ENCODE measurements at places on chromosomes 4 and X.

DNA sequence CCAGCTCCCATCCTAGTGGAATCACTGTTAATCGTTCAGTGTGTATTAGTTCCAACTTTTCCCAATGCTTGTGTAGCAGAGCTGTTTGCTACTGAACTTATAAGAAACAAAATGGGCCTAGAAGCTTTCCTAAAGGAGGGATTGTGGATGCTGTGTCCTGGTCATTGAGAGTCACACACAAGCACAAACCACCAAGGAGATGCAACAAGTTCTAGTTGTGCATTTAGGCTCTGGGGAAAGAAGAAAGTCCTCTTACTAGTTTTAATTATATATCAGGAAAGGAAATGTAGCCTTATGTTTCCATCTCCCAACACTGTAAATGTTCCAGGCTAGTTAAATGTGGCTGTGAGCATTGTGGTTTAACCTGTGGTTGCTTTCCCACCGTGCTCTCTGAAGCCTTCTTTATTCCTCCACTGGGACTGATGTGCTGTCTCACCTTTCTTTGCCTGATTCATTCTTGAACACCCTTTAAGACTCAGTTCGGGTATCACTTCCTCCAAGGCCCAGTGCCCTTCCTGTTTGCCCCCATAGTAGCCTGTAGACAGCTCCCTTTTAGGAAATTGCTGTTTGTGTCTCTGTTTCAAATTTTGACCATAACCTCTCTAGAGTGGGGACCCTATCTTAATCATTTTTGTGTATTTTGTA, 34.3 kb downstream of the ATP10D start:
- no peak for DNase-seq

DNA sequence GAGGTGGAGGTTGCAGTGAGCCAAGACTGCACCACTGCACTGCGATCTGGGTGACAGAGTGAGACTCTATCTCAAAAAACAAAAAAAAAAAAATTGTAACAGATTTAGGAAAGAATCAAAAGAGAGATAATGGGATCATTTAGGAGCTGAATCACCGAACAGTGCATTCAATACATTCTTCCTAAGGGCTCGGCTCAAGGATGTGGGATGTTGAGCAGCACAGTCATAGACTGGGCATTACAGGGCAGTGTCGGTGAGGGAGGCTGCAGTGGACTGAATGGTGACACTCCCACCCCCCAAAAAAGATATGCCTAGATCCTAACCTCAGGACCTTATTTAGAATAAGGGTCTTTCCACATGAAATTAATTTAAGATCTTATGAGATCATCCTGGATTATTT, 70.0 kb downstream of the EVC2 start:
- DNase-seq, result no peak

GRCh38 chr4:122836941-122837340, 10.3 kb downstream of the FGF2 start:
- DNase-seq, result no peak

- no peak for DNase-seq
Observed at GRCh38 chr4:165440415-165441158, 61.8 kb downstream of the CPE start.

GRCh38 chrX:33725535-33726210, 406.4 kb downstream of the FAM47A start:
- no peak for DNase-seq

DNA sequence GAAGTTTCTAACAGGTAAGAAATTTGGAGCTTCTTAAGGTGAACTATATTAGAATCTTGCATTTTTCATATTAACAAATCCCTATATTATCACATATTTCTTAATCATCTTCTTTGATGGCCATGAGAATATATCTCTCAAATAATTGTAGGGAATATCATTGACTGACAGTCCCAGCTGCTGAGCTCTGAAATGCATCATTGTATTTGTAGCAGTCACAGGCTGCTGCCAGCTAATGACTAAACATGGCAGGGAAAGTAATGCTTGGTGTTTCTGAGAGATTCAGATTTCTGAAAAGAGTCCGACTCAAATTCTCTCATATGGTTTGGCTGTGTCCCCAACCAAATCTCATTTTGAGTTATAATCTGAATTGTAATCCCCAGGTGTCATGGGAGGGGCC, 171.9 kb downstream of the TRAM1L1 start:
- DNase-seq, result no peak

DNA sequence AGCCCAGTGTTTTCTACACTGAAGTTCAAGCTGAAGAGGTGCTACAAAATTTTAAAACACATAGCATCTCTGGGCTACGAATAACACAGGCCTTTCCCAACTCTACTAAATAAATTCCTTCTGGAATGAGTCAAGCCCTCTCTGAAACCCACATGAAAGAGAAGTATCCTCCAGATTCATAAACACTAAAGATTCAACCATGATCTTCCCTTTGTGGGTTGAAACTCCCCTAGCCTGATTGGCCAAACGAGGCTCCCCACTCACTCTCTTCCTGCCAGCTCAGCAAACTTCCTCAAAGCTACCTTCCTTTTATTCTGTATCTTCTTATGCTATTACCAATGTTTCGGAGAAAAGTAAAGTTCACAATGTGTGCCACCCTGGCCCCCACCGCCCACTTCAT, 95.4 kb downstream of the NKX6-1 start:
- DNase-seq, result no peak

DNA sequence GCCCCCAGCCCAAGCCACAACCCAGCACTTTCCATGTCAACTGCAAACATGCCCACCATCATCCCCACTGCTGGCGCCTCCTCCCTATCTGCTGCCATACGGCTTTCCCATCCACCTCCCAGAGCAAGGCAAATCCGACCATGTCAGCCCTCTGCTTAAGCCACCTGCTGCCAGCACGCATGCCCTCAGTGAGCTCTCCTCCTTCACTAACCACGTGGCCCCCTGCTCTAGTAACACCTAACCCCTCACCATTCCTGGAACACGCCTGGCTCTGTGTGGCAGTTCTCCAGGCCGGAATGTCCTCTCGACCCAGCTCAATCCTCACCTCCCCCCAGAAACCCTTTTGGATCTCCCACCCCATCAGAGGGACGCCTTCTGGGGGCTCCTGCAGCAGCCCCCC, 17.4 kb downstream of the BCAP31 start:
- DNase-seq, result no peak

DNA sequence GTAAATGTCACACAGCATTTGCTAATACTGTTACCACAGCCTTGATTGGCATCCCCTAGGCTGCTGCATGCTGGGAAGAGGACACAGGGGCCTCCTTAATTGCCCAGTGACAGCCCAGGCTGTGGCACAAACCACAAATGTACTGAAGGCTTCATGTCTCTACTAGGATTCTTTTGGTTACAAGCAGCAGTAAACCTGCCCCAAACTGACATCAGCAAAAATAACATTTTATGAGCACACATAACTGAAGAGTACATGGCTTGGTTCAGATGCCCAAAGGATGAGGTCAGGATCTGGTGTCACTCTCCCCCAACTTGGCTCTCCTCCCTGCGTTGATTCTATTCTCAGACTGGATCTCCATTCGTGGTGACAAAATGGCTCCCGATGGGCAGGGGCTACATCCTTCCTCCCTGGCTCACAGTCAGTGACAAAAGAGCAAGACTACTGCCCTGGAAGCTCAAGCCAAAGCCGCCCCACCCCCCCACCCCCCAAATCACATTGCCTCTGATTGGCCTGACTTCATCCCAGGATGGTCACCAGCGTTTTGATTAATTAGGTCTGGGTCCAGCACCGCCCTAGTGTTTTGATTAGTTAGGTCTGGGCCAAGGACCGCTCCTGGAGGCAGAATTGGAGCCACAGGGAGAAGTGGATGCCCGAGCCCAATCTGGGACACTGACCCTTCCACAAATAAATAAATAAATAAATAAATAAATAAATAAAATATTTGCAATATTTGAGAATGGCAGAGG, 180.5 kb upstream of the RBPJ start:
- no peak for DNase-seq

GRCh38 chr4:53974561-53974960, 89.8 kb downstream of the CHIC2 start:
- DNase-seq, result no peak

DNA sequence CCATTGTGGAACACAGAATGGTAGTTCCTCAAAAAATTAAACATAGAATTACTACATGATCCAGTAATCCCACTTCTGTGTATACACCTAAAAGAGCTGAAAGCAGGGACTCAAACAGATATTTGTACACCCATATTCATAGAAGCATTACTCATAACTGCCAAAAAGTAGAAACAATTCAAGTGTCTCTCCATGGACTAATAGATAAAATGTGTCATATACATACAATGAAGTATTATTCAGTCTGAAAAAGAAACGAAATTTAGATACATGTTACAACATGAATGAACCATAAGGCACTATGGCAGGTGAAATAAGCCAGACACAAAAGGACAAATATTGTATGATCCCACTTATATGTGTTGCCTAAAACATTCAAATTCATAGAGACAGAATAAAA, 145.1 kb downstream of the ANTXR2 start:
- no peak for DNase-seq

DNA sequence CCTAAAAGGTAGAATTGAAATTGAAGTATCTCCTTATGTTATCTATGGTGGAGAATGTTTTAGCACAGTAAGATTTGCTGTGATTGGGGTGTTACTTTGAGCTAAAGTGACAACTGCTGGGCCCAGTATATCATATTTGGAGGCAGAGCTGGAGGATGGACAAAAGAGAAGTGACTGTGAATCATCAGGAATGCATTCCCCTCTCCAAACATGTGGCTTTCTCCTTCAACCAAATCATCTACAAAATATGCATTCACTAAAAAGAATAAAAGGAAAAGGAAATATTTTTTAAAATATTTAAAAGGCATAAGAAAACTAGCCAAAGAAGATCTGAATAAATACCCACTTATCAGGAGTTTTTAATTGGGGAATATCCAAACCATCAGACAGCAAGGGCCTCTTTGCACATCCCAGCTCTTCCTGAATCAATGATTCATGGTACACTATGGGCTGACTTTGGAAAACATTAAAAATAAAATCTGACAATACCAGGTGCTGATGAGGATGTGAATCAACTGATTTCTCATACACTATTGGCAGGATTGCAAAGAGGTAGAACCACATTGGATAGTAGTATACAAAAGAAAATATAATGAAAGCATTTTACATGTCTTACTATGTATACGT, 671.7 kb upstream of the NR3C2 start:
- no peak for DNase-seq

GRCh38 chr4:8328456-8328855, 58.9 kb downstream of the HTRA3 start:
- no peak for DNase-seq

DNA sequence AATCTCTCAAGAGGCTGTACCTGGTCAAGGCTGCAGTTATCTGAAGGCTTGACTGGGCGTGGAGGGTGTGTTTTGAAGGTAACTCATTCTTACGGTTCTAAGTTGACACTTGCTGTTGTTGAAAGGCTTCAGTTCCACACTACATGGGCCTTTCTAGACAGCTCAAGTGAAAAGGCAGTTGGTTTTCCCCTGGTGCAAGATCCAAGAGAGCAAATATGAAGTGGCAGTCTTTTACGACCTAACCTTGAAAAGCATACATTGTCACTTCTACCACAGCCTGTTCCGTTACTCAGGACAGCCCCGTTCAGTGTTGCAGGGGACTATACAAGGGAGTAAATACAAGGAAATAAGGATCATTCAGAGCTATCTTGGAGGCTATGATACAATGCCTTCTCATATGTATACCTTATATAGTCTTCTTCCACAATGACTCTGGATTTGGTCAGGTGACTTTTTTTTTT, 46.2 kb downstream of the PDS5A start:
- DNase-seq, result no peak

DNA sequence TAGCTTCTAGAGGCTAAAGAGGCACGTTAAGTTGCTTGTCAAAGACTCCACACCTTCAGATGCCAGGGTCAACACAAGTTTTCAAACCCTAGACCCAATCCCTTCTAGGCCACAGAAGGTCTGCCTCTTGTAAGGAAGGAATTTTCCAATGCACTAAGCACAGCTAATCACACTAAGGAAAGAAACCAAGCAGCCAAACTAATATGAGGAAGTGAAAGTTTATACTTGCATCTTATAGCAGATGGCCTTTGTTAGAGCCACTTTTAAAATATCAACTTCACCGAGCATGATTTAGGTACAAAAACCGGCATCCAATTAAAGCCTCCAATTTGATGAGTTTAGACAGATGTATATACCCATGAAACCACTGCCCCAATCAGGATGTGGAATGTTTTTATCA, 9.9 kb downstream of the FHL1 start:
- no peak for DNase-seq

- DNase-seq, result no peak
Observed at GRCh38 chr4:152106113-152106763, 345.4 kb upstream of the GATB start.

DNA sequence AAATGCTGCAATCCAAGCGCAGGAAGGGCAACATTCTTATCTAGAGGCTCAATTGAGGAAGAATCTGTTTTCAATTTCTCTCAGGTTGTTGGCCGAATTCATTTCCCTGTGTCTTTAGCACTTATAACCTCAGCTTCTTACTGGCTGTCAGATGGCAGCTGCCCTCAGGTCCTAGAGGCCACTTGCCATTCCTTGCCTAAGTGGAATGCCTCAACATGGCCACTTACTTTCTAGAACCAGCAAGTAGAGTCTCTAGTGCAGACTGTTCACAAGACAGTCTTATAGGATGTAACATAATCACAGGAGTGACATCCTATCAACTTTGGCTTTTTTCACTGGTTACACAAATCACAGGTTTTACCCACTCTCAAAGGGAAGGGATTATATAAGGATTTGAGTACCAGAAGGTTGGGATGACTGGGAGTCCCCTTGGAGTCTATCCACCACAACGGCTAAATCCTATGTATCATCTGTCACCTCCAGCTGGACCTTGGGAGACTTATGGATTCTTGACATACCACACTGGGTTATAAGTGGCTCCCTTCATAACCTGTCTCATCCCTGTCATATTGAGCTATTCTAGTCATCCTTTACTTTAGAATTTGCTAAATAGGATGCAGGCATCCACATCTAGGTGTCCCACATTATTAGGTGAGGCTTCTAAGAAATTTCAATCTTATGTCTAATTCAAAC, 297.9 kb upstream of the CTSO start:
- DNase-seq, result no peak

- DNase-seq, result no peak
Observed at GRCh38 chr4:126748736-126749135, 884.0 kb upstream of the INTU start.

DNA sequence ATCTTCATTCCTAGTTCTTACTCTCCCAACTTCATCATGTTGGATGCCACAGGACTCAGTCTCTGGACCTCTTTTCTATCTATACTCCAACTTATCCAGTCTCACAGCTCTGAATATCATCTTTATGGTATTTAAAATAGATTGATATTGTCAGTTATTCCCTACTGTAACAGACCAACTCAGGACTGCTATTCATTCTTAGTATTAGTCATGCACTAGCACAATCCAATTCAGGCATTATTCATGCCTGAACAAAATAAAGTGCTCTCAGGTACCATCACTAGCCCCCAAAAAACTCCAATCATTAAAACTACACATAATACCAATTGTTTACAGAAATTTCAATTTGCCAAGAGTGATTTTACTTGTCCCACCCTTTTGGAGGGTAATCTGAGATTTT, 37.7 kb downstream of the FRYL start:
- no peak for DNase-seq

DNA sequence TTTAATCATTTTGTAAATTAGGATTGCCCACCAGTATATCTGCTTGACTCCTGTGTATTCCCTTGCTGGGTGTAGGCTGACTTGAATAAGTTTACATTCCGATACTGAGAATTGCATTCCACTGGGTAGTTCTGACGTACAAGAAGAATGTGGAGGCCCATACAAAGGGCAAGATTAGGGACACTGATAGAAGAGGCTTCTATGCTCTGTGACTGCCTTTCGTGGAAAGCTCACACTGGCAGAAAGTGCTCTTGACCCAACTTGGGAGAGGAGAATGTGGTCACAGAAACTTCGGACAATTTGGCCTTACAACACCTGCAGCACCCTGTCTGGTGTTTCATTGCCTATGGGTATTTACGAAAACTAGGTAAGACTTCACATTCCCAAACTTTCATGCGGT, 126.3 kb downstream of the RAPGEF2 start:
- no peak for DNase-seq

All from stimulated activated CD8-positive, alpha-beta memory T cell treated with anti-CD3 and anti-CD28 coated beads, Interleukin-12 subunit alpha, Interleukin-12 subunit beta, amount 100 ng/mL, for 4 hours (primary cell).